ENCODE measurements at places on chromosomes 1 and 21.

DNA sequence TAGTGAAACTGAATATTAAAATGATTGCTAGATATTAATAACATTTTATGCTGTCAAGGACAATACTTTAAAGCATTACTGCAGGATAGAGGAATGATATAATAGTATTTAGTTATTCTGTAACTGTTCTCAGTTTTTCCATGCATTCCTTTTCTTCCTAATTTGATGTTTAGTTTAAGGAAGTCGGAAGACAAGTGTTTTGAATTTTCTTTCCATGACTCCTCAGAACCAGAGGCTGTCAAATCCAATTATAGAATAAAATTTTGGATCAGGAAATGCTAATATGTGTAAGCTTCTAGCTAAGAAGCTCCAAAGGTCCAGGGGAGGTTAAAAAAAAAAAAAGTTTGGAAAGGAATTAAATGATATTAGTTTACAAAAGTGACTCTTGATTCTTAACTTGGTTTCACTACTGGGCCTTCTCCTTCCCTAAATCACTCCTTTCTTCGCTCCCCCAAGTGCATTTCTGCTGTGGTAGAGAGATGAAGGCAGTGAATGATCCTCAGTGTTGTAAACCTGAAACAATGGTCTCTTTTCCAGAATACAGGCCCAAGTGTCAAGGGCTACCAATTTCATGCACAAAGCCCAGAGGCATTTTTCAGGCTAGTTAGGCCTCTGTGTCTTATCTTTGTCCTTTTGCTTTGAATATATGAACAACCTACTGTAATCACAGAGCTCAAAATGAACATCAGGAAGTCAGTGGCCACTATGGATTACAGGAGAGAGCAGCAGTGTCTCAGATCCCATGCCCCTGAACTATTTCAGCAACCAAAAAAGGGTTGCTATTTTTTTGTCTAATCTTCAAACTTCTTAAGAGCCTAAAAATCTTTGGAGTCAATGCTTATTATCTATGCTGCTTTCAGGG lies 6.2 kb downstream of the ADSS2 start:
- DNase-seq: no peak

GRCh38 chr1:63774617-63775417 lies 1.0 kb downstream of the ROR1 start:
- DNase-seq: peak; percentile 61

GRCh38 chr1:117681093-117681900 lies 75.4 kb downstream of the TENT5C start:
- DNase-seq: no peak

- DNase-seq: no peak
Measured at GRCh38 chr1:183074215-183074614, 51.0 kb downstream of the LAMC1 start.

DNA sequence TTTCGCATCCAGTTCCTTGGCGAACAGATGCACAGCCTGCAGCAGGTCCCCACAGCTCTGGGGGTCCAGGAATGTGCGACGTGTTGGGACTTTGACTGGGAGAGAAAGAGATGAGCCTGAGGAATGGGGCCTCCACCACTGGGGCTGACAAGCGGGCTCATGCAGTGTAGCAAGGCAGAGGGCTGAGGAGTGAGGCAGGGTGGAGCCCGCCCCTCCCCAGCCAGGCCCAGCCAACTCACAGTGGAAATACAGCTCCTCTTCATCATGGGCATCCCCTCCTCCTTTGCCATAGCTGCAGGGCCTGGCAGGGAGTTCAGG lies 30.7 kb downstream of the CDCA8 start:
- no peak for DNase-seq
